ENCODE measurements at places on chromosomes 5 and 9.

- DNase-seq: no peak
Observed at GRCh38 chr5:149224282-149224681, 47.4 kb upstream of the AFAP1L1 start.

DNA sequence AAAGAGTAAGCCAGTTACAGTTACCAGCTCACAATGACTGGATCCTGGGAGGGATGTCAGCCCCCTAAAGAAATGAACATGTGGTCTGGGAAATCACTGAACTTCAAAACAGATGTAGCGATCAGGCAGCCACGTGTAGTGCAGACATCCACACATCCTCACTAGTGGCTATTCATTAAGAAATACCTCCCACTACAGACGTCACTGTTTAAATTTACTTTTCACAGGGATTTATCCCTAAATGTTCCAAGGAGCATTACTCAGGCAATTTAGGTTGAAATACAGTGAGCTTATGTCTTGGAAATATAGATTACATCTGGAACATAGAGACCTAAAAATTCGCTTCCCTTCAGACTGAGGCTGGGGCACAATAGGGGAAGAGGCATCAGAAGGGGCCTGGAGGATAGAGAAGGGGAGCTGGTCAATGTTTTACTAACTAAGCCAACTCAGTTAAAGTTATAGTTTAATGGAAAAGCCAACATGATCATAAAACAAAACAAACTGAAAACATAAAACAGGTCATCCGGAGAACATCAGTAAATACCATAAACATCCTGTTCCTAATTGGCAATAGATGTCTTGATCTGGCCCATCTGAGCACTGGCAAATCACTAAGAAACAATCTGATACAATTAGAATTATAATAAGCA lies 92.3 kb downstream of the FANCC start:
- DNase-seq: no peak

DNA sequence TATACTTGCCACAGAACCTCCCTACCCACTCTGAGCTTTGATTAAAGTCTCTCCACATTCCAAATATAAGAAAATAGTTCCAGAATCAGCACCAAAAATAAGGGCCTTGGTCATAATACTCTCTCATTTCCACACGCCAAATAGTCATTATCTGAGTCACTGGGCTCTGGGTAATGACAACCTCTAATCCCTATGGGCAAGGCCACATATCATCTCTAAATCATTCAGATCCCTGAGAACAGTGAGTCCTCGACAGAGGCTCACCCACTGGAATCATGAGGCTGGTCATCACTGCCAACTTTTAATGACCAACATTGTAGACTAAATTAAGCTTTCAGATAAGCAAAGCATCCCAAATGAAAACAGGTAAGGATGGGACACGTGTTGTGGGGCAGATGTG lies 28.1 kb downstream of the FAM114A2 start:
- peak; percentile 36 for DNase-seq

GRCh38 chr9:112226091-112226490 lies 51.0 kb upstream of the SUSD1 start:
- DNase-seq: no peak

DNA sequence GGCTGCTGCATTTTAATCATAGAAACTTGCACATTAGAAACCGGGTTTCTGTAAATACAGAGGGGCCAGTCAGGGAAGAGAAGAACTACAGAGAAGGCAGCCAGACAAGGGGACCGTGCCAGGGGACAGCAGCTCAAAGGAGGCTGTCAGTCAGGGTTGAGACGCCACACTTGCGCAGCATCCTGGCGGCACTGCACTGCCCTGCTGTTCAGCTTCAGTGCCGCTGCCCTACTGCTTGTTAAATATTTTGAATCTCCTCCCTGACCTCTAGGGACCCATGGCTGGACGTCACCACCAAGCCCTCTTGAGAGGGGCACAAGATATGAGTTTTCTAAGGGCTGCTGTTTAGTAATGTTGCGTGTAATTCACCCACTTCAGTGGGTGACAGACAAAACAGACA lies 43.6 kb upstream of the ZBTB43 start:
- DNase-seq: no peak

DNA sequence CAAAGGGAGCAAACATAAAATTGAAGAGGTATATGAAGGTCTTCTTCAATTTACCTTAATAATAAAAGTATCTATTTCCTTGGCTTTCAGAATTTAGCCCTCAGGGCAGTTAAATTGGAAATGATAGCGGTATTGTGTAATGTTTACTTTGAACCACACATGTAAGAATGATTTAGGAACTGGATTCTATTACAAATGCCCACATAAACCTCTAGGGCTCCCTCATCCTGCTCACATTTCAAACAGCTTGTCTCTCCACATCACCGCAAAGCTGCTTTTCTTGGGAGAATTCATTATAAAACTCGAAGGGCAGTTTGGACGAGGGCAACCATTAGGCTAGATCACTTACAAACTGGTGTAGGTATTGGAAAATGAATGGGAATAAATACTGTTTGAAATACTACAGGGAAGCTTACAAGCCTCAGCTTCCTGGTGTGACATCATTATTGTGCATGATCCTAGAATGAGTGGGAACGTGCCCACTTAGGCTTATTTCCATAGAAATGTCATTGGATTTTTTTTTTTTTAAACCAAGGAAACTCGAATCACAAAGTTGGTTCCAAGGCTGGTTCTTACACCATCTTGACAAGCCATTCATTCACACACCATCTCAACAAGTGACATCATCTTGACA lies 47.3 kb downstream of the MTRR start:
- no peak for DNase-seq

DNA sequence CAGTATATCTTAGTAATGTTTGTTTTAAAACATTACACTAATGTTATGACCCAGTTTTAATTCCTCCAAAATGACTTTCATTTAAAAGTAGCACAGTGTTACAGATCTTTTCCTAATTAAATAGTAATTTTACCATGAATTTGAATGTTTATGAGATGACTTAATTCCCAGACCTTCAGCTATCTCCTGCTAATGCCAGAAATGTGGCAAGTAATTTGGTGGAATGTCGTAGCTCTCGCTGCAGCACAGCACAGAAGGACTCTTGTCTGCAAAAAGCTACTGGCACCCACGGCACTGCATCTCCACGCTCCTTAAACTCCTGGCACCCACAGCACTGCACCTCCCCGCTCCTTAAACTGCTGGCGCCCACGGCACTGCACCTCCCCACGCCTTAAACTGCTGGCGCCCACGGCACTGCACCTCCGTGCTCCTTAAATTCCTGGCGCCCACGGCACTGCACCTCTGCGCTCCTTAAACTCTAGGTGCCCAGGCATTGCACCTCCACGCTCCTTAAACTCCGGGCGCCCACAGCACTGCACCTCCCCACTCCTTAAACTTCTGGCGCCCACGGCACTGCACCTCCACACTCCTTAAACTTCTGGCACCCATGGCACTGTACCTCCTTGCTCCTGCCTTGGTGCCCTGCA lies 163.1 kb downstream of the CDK5RAP2 start:
- no peak for DNase-seq

- DNase-seq: no peak
Observed at GRCh38 chr5:158303883-158304282, 444.9 kb upstream of the CLINT1 start.

- DNase-seq: no peak
Observed at GRCh38 chr9:18109675-18110074, 364.3 kb upstream of the ADAMTSL1 start.

- no peak for DNase-seq
Observed at GRCh38 chr9:135505406-135506187, 5.1 kb downstream of the MRPS2 start.

DNA sequence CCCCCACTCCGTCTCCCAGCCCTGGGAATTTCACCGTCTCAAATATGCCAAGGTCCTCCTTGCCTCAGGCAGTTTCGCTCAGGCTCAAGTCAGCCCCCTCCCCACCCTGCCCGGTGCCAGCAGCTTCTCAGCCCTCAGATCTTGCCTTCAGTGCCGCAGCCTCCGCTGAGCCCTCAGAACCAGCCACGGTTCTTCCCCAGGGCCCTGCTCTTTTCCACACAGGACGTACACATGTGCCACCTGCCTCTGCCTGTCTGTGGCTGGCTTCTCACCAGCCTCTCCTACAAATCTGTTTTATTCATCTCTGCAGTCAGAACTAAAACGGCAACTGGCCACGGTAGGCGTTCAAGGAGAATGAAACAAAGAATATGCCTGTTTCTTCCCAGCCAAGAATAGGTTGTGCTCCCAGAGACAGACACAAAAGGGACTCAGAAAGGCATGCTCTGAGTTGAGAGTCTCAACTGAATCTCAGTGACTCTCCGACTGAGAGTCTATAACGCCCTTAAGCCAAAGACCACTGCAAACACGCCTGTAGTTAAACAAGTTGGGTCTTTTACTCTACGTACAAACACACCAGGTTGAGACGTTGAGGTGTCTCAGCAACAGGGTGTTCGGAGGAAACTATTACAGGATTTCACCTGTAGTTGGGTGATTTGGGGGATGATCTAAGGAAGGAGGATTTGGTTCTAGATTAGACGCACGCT lies 10.6 kb upstream of the GRIN1 start:
- no peak for DNase-seq

DNA sequence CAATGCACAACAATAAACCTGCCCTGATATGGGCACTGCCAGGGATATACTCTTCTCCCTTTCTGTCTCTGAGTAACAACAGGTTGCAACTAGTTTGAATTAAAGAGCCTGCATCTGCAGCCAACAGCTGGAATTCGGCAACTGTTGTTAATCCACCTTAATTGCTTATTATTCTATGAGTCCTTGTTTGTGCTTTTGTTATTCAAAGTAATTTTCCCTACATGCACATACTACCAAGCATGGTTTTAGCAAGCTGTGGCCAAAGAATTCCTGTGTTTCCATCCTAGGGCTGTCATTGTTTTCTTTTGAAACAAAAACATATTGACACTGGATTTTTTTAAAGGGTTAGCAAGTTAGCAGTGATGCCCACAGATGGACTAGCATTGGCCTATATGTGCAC lies 171.5 kb downstream of the EFNA5 start:
- no peak for DNase-seq

- DNase-seq: peak; percentile 14
Observed at GRCh38 chr5:81014348-81014747, 54.2 kb downstream of the RASGRF2 start.

- DNase-seq: no peak
Observed at GRCh38 chr5:114838937-114839336, 330.8 kb downstream of the TRIM36 start.

GRCh38 chr9:108057421-108058134 lies 568.0 kb upstream of the KLF4 start:
- peak; percentile 95 for DNase-seq

DNA sequence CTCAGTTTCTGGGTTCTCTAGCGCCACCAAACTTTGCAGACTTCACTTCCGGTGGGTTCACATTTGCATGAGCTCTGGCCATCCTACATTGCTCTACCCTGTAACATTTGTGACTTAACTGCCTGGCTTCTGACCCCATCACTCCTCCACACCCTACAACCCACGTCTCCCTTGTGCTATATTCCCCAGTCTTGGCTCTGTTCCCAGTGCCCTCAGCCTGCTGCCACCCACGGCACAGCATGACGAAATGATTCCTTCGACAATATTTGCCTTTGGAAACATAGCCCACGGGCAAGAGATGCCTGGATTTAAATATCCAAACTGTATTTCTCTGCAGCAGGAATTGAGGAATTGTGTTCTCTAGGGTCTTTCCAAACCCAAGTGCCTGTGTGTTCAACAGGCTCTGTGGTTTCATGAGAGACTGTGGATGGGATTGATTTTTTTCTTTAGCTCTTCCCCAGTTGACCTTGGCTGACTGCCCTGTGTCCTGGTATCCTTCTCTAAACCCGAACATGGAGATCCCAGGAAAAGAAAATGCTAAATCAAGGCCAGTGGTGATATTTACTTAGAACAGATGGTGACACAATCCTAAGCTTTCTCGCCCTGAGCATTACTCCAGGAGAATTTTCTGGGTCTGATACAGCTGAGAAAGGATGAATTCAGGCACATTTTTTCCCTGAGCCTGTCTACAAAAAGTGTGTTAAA lies 44.4 kb upstream of the GRIA1 start:
- DNase-seq: peak; percentile 52

DNA sequence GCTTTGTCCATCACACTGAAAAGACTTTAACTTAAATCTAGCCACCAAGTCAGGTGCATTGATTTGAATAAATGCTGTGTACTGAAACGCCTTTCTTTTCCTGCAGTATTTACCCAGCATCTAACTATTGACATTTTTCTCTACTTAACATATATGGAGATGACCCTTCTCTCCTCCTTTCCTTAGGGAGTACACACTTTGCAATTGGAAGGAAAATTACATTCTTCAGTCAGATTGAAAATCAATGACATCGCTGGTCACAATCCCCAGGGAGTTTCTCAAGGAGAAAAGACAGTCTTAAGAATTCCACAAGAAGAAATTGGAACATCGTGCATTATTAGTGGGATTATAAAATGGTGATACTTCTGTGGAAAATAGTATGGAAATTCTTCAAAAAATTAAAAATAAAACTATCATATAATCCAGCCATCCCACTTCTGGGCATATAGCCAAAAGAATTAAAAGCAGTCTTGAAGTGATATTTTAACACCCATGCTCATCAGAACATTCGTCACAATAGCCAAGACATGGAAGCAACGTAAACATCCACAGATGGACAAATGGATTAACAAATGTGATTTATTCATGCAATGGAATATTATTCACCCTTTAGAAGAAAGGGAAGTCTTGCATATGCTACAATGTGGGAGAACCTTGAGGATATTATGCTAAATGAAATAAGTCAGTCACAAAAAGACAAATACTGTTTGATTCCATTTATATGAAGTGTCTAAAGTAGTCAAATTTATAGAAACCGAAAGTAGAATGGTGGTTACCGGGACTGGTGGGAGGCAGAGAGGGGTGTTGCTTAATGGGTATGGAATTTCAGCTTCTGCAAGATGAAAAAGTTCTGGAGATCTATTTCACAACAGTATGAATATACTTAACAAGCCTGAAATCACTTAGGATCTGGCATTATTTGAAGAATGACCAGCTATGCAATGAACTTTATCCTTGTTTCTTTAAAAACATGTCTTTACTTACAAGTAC lies 14.3 kb upstream of the FREM1 start:
- peak; percentile 59 for DNase-seq

GRCh38 chr9:13352451-13352979 lies 73.0 kb upstream of the MPDZ start:
- no peak for DNase-seq

DNA sequence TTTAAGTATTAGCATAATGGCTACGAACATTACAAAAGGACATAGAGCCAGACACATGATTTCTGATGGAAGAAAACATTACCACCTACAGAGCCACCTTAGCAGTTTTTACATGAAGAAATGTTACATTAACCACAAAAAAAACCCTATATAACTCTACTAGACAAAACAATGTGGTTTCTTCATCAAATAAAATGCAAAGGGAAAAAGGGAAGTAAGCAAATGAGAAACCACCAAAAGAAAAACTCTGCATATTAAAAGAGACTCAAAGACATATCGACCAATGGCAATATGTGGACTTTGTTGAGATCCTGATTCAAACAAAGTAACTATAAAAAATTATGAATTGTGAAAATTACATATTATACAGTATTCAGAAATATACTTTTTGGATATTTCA lies 132.7 kb downstream of the TSSK1B start:
- DNase-seq: no peak

GRCh38 chr5:95948631-95949030 lies 13.0 kb downstream of the ELL2 start:
- no peak for DNase-seq

GRCh38 chr5:78550891-78551290 lies 97.7 kb downstream of the LHFPL2 start:
- DNase-seq: peak; percentile 81

- peak; percentile 3 for DNase-seq
Observed at GRCh38 chr5:153439130-153439529, 51.3 kb upstream of the GRIA1 start.

- no peak for DNase-seq
Observed at GRCh38 chr9:126452106-126452505, 125.5 kb downstream of the MVB12B start.

GRCh38 chr5:178145965-178146820 lies 7.5 kb downstream of the NHP2 start:
- peak; percentile 27 for DNase-seq
